Ecto neural progenitor cell (in vitro differentiated cells): ENCODE measurements at places on chromosomes 12 and 14.

DNA sequence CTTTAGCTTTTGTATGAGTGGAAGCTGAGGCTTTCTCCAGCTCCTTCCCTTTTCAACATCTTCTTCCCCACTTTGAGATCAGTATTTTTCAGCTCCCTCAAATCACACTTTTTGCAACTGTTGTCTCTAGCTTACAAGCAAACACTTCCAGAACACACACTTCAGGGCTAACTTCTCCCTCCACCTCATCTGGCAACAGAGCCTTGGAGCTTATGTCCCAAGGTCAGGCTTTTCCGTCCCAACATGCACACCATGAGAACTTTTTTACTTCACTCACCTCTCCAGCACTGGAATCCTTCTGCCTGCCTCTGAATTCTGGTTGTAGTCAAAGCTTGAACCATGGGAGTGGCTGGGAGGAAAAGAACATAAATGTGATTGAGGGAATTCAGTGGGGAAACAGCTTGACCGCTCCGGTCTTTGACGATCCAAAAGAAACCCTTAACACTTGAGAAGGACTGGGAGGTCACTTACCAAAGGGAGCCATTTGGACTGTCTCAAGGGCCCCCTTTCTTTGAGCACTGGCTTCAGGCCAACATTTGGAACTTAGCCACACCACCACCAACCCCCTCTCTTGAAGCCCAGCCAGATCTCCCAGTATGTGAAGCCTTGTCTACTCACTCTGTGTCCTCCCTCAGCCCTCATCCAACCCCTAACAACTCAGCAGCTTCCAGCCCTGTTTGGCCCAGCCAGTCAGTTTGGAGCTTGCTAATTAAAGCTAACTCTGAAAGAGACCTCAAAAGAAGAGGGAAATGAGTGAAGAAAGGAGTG lies 3.9 kb upstream of the BLOC1S1 start:
- no peak for DNase-seq

DNA sequence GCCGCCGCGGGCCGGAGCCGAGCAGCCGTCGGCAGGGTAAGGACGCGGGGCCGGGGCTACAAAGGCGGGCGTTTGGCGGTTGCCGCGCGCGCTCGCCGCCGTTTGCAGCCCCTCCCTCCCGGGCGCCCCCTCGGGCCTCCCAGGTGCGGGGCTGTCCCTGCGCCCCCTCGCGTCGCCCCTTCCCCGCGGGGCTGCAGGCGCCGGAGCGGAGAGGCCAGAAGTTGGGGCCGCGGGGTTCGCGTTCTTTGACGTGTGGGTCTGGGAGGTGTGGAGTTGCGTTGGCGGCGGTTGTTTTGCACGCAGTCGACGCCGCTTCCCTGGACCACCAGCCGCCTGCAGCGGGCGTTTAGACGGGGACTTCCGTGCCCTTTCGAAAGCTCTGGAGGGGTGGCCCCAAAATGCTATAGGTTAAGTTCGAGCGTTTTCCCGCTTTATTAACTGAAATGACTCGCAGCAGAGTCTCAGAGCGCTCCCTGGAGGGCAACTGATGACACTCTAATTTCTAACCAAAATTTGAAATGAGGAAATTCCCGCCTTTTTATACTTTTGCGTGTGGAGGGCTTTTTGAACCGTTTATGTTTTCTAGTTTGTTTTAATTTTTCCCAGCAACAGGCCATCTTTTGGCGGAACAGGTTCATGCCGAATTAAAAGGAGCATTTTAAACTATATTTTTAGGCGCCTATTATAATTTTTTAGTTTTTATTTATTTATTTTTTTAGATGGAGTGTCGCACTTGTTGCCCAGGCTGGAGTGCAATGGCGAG lies 902 bp downstream of the TMPO start:
- DNase-seq, result peak; percentile 87

DNA sequence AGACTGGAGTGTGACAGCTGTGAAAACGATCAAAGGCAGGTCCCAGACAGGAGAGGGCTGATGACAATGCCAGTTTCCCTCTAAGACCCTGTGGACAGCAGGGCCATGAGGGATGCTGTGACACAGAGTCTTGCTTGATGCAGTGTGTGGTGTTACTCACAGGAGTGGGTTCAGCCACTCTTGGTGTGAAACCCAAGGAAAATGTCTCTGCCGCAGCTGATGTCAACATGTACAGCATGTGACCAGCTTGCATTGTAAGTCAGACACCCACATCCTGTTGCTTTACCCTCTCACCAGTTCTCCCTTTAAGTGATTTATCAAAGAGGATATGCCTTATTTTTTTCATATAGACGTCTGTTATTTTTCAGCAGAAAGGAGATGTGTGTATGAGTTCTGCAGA lies 268.6 kb downstream of the BTG1 start:
- no peak for DNase-seq

DNA sequence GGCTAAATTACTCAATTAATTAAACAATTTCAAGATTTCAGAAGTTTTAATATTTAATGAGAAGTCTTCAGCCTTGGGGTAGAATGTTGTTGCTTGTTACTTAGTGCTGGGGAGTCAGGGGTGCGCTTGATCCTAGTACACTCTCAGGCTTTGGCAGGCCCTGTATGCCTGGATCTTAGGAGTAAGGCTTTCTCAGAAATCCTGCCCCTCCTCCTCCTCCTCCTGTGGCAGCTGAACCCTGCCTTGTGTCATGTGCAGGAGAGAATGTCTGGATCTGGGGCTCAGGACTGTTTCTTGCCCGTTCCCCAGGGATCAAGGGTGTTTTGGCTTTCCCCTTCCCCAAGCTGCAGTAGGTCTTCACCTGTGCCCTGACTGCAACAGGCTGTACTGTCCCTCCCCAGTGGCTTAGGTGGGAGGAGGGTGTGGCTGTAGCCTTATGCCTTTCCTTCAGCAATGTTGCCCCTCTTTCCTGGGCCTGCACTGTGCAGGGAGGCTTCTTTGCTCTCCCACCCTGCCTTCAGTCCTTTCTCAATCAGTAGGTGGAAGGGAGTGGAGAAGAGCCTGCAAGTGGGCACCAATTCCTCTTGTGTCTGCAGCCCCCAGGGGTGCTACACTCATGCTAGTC lies 108.2 kb downstream of the SLC38A6 start:
- DNase-seq, result no peak

DNA sequence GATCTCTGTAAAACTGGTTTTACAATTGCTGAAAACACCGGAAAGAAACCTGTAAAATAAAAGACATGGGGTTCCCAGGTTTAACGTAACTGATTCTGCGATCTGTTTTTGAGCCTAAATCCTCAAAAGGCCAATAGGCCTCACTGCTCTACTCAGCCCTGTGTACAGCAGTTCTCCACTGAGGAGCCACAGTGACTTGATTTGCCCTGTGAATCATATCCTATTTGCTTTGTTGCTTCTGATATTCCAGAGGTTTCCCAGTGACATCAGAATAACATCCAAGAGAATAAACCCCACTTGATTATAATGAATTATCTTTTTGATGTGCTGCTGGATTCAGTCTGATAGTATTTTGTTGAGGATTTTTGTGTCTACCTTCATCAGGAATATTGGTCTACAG lies 27.5 kb downstream of the MDM1 start:
- no peak for DNase-seq
